Stimulated activated CD8-positive, alpha-beta memory T cell treated with anti-CD3 and anti-CD28 coated beads, Interleukin-2, amount 100 ng/mL, for 1 hour (primary cell): ENCODE measurements at places on chromosomes 11 and 22.

GRCh38 chr11:33291004-33291777 lies 34.0 kb downstream of the HIPK3 start:
- DNase-seq: no peak

- DNase-seq: no peak
Measured at GRCh38 chr11:11620921-11621572, 758 bp downstream of the GALNT18 start.

GRCh38 chr11:102430158-102430836 lies 22.3 kb downstream of the TMEM123 start:
- DNase-seq: no peak

GRCh38 chr11:1532014-1532586 lies 40.0 kb downstream of the DUSP8 start:
- DNase-seq: no peak

DNA sequence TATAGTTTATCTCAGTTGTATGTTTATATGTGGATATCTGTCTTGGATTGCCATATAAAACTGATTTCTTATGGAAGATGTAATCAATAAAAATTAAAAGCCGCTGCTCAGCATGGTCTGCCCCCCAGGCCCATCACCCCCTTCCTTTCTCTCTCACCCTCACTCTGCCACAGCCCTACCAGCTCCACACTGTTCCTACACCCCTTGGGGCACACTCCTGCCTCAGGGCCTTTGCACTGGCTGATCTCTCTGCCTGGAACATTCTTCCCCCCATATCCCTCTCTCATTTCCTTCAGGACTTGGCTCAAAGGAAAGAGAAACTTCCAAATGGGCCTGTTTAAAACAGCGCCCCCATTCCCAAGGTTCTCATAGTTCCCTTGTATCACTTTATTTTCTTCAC lies 63.1 kb downstream of the LRRC32 start:
- DNase-seq: no peak

DNA sequence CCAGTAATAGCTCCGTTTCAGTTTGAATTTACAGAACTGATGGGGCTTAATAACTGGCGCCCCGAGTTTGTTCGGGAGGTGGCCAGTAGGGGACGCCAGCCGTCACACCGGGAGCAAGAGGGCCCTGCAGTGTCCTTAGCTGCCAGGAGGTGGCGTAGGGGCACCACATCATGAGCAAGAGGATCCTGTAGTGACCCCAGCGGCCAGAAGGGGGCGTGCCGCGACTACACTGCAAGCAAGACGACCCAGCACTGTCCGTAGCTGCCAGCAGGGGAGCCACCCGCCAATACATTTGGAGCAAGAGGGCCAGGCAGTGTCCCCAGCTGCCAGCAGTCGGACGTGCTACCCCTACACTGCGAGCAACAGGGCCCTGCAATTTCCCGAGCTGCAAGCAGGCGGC lies 663.7 kb upstream of the B3GAT1 start:
- no peak for DNase-seq

- DNase-seq: no peak
Measured at GRCh38 chr11:86617502-86617901, 54.9 kb downstream of the ME3 start.

- DNase-seq: no peak
Measured at GRCh38 chr11:60740573-60740972, 16.1 kb downstream of the MS4A18 start.

- DNase-seq: no peak
Measured at GRCh38 chr11:10499874-10500601, 40.9 kb downstream of the RNF141 start.

- no peak for DNase-seq
Measured at GRCh38 chr22:33909075-33909458, 11.2 kb downstream of the LARGE1 start.

DNA sequence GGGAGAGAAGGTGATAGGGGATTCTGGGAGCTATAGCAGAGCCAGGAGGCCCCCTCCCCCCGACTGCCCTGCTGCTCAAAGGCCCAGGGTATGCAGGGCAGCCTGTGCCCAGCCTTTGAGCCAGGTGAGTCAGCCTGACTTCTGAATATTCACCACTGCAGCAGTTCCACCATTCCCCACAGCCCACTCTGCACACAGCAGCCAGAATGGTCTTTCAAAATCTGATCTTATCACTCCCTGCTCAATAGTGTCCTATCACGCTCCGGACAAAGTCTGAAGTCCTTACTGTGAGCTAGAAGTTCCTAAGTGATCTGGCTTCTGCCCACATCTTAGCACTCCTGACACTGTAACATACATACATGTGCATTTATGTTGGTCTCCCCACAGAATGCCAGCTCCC lies 111.7 kb downstream of the BUD13 start:
- no peak for DNase-seq

DNA sequence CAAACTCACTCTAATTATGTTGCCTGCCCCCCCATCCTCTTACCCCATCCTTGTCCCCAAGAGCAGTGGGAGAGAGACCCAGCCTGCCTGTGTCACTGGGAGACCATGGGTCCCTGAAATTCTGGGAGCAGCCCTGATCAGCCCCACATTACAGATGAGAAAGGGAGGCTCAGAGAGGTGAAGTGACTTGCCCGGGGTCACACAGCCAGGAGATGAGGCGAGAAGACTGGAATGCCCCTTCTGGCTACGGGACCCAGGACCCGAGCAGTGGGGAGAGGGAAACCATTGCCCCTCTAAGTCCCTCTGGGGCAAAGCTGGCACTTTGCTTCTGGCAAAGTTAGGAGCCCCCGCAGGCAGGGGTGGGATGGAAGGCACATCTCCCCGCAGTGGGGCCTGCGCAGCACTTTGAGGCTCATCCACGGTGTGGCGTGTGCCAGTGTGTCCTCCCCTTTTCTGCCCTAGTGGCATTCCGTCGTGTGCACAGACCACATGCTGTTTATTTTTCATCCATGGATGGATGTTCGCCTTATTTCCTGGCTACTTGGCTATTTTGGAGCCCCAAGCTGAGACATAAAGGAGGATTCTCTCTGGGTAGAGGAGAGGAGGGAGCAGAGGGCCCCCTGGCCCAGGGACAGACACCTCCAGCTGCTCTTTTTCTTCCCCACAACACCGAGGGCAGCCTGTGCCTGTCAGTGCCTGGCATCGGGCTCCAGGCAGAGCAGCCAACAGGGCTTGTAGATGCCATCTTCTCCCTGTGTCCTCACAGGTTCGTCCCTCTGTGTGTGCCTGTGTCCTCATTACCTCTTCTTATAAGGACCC lies 3.7 kb upstream of the FGF3 start:
- no peak for DNase-seq

DNA sequence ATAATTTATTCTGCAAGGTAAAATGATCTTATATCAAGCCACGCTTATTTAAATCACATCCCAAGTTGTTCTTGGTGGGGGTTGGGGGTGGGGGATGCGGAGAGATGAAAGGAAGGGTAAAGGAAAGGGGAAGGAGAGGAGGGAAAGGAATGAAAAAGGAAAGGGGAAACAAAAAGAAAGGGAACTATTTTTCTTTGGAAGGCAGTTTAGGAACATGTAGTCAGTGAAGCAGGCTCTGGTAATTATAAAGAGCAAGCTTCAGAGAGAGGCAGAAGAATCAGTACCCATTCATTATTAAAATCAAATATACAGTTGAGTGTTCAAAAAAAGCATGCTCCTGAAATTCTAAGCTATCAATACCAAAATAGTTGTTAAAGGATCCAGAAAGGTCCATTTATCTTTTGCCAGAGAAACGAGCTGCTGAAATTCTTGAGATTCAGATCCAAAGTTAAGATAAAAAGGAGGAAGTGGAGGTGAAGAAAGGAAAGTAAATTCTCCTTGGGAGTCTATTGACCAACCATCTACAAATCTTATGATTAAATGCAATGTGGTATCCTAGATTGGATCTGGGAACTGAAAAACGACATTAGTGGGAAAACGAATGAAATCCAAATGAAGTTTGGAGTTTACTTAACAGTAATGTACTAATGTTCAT lies 107.4 kb downstream of the SGSM3 start:
- no peak for DNase-seq

GRCh38 chr11:64933213-64933934 lies 2.3 kb downstream of the GPHA2 start:
- DNase-seq: no peak

DNA sequence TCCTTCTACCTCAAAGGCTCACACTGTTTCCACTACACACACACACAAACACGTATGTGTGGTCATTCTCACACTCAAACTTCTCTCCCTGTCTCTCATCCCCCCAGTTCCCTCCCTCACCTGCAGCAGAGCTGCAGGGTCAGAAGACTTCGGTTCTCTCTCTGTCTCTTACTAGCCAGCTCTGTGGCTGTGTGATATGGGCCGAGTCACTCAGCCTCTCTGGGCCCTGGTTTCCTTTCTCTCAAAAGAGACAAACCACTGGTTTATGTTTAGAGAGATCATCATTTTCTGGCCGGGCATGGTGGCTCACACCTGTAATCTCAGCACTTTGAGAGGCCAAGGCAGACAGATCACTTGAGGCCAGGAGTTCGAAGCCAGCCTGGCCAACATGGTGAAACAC lies 21.1 kb downstream of the TSPAN18 start:
- DNase-seq: no peak

- DNase-seq: no peak
Measured at GRCh38 chr22:40058265-40058664, 63.5 kb downstream of the FAM83F start.

- DNase-seq: peak; percentile 1
Measured at GRCh38 chr11:9861860-9862725, 198.2 kb downstream of the SWAP70 start.

GRCh38 chr22:50711446-50712340 lies 26.3 kb upstream of the ACR start:
- DNase-seq: no peak

GRCh38 chr22:49953027-49953679 lies 7.4 kb upstream of the PIM3 start:
- DNase-seq: no peak

DNA sequence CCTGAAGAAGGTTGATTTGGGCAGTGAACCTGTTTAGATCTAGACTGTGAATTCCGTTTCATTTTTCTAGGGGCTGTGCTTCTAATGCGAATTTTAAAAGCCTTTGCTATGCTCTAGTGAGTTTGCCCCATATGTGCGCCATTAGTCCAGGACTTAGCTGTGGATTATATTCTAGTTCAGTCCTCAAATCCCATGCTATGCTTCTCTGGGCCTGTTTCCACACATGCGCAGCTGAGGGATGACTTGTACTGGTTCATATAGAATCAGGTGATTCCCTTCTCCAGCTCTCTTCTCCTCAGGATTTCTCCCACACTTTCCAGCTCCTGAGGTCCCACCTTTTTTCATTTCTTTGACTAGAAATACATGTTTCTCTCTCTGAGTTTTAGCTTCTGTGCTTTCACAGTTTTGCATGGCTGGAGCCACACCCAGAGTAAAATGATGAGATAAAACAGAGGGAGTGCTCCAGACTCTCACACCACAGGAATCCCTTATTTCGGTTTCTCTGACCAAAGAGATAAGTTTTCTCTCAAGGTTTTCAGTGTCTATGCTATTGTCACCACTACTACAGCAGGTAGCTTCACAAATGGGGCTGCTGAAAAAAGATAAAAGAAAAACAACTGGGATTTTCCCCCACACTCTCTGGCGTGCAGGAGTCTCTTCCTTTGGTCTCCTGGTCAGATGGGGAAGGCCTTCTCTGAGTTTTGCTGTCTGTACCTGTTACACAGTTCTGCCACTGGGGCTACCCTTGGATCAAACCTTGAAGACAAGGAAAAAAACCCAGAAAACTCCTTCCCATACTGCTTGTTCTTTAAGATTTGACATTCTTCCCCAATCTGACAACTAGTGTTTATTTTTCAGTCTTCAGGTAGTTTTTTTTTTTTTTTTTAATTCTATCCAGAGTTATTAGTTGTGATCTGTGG lies 96.2 kb upstream of the TEAD1 start:
- DNase-seq: no peak

DNA sequence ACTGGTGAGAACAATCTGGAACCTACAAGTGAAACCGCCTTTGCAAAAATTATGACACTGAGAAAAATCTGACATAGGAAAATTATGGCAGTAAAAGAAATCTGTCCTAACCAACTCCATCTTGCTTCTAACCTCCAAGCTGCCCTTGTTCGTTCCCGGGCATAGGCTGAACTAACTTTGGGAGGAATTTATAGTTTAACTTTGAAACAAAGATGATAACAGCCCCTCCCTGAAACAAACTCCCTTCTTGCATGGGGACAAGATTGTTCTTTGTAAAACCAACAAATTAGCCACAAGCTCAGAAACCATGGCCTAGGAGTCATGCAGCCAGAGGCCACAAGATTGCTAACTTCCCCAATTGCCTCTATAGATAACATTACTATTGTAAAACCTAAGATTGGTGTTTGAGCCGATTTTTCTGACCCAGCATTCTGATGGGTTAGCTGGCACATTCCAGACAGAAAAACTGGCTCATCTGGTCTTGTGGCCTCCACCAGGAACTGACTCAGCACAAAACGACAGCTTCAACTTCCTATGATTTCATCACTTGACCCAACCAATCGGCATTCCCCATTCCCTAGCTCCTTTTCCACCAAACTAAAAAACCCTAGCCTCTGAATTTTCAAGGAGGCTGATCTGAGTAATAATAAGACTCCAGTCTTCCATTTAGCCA lies 3.6 kb upstream of the CCDC81 start:
- no peak for DNase-seq

GRCh38 chr22:17785185-17786184 lies 11.2 kb upstream of the BID start:
- DNase-seq: peak; percentile 34

GRCh38 chr11:117985953-117986887 lies at the start of gene IL10RA:
TSS of gene IL10RA (plus strand) at chr11:117986394. CDS start at chr11:117986468, 74 bp downstream.
- DNase-seq: peak; percentile 73

DNA sequence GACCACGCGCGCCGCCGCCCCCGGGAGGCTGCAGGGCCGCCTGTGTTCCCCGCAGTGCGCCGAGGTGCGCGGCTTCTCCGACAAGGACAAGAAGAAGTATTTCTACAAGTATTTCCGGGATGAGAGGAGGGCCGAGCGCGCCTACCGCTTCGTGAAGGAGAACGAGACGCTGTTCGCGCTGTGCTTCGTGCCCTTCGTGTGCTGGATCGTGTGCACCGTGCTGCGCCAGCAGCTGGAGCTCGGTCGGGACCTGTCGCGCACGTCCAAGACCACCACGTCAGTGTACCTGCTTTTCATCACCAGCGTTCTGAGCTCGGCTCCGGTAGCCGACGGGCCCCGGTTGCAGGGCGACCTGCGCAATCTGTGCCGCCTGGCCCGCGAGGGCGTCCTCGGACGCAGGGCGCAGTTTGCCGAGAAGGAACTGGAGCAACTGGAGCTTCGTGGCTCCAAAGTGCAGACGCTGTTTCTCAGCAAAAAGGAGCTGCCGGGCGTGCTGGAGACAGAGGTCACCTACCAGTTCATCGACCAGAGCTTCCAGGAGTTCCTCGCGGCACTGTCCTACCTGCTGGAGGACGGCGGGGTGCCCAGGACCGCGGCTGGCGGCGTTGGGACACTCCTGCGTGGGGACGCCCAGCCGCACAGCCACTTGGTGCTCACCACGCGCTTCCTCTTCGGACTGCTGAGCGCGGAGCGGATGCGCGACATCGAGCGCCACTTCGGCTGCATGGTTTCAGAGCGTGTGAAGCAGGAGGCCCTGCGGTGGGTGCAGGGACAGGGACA lies 2.7 kb downstream of the NLRP6 start:
- no peak for DNase-seq
